ENCODE measurements at places on chromosomes 6 and 20.

- DNase-seq: no peak
These were observed 206.5 kb upstream of the EYA4 start for GRCh38 chr6:133034509-133035206.

DNA sequence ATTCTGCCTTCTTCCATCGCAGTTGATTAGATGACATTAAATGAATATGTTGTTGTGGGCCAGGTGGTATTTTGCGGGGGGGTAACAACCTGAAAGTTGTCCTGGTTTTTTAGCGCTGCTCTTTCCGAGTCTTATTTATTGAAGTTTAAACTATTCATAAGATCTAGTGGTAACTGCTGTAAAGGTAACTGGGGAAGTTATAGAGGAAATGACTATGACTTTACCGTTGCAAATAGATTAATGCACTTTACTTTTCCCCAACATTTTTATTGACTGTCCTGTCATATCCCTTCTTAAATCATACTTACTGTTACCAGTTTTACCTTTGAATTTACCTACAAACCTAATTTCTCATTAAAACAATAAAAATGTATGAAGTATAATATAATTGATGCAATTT lies 173.4 kb downstream of the ARID1B start:
- DNase-seq: no peak

- DNase-seq: no peak
These were observed 121.9 kb downstream of the INSM1 start for GRCh38 chr20:20489648-20490341.

DNA sequence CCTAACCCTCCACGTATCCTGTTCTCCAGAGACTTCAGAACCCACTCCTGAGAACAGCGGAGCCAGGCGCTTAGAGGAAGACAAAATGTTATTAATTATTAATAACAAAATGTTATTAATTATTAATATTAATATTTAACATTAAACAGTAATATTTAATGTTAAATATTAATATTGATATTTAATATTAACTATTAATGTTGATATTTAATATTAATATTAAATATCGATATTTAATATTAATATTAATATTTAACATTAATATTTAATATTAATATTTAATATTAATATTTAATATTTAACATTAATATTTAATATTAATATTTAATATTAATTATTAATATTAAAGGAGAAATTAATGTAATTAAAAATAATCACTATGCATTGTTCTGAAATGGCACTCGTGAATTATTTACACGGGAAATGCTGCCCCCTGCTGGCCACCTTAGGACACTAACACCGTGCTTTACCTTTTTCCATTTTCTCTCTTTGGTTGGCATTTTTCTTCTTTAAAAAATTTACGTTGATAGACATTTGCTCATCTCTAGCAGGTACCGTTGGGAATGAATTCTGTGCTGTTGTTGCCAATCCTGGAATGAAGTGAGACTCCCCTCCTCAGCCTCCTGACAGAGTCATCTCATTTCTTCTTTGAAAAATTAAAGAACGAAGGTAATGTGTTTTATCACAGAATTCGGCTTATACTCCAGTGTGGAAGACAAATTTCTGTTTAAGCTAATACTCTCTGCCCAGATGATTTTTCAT lies 7.5 kb upstream of the GGTLC1 start:
- peak; percentile 26 for DNase-seq

- DNase-seq: no peak
These were observed 17.7 kb downstream of the SNPH start for GRCh38 chr20:1283522-1284510.

DNA sequence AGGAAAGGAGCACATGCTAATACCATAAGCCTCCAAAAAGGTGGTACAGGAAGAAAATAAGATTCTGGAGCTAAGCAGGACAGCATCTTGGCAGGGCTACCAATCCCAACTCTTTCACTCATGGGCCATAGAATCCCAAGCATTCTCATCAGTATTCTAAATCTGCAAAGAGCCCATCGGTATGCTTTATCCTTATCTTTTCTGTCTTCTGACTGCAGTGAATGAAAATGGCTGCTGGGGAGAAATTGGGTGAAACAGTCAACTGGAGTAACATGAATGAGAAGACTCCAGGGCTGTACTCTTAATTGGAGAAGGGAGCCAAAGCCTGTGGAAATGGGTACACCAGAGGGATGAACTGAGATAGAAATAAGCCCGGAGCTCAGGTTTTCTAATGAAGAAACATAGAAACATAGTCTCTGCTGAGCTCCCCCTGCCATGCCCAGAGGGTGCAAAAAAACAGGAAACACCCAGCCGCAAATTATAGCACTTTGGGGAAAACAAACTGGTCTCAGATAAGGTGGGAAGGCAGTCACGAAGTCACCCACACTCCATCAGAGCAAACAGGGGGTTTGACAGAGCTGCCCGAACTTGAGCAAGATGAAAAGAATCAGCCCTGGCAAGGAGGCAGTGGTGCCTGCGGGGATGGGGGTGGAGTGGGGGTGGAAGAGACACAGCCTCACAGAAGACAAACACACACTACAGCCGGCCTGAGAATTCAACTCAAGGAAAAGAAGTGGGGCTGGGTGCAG lies 35.4 kb upstream of the E2F3 start:
- DNase-seq: no peak

GRCh38 chr6:122641819-122642218 lies 31.6 kb downstream of the PKIB start:
- DNase-seq: no peak

- no peak for DNase-seq
These were observed 559 bp downstream of the LAMA5 start for GRCh38 chr20:62366370-62367135.

DNA sequence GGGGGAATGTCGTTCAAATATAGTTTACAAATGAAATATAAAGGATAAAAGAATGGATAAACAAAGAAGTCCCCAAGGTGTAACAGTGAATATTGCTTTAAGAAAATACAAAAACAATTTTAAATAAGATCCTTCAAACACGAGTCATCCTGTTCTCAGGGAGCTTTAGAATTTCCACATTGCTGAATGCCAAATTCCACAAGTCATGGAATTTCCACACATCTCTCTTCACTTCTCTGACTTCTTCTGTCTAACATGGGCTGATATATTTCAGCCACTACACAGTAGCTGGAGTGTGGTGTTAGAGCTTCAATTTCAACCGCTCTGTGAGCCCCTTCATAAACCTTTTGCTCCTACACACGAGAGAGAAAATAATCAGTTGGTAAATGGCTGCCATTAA lies 28.0 kb downstream of the IL22RA2 start:
- DNase-seq: peak; percentile 16

DNA sequence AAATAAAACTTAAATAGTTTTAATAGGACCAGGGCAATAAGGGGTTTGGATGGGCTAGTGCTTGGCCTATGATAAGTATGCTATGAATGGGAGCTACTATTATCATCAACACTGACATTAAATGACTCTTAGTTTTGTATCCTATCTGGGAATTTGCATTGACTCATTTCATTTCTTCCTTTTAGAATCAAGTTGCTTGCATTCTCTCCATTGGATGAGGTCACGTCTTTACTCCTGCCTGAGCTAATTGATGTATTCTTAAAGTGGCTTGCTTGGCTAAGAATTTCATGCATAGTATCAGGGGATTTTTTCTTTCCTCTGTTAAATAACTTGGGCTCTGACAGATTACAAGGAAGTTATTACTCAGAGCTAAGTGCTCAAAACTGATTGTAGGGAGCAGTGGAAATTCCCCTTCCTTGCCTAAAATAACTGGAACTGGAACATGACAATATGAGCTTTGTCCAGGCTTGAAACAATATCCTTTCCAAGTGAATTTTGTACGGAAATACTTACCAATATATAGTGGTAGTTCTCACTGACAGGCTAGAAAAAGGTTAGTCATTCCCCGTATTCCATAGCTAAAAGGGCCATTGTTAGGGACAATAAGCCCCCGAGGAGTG lies 169.9 kb downstream of the BCAS1 start:
- DNase-seq: peak; percentile 95

DNA sequence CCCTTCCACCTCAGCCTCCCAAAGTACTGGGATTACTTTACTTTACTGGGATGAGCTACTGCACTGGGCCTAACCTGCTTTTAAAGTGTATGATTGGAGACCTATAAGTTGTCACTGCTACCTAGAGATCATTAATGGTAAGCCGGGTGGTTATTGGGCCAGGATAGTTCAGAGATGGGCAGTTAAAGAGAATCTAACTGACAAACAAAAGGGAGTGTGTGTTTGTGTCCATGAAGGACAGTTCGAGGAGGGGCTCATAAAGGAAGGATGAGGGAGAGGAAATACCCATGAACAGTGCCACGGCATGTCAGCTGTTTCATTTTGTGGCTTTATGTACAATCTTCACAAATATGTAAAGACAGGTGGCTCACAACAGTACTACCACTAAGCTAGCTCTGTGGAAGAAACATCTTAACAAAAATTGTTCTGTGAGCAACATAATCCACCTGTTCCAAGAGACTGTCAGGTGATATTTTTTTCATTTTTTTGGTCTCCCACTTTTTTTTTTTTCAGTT lies 69.7 kb upstream of the FAM8A1 start:
- no peak for DNase-seq

GRCh38 chr6:74447013-74447412 lies 751.0 kb downstream of the CD109 start:
- DNase-seq: peak; percentile 79

- DNase-seq: peak; percentile 61
These were observed 29.4 kb downstream of the PNLDC1 start for GRCh38 chr6:159829526-159829925.

GRCh38 chr20:62267543-62267942 lies 29.2 kb downstream of the OSBPL2 start:
- DNase-seq: no peak
